NCI-H1105 treated with DMSO at 0.1 percent for 48 hours (cell line): ENCODE measurements at places on chromosomes 6 and 20.

GRCh38 chr20:31968291-31969126, 558 bp downstream of the XKR7 start:
- DNase-seq = peak; percentile 53

DNA sequence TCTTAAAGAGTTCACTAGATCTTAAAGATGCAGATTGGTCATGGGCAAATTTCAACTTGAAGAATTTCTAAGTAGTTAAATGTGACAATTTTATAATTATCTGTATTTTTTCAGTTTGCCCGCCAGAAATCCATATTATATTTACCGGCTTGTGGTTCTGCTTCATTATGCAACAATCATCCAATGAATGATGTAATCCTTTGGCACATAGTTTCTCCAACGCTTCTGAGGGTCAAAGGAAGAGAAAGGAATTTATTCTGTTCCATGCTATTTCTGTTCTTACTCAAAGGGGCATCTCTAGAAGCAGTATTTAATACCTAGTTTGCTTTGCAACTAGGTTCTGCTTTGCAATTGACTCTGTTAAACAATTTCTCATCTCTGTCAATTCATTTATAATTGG, 359.3 kb upstream of the PLCB4 start:
- no peak for DNase-seq

GRCh38 chr20:19098117-19098516, 114.3 kb upstream of the SLC24A3 start:
- DNase-seq = no peak

DNA sequence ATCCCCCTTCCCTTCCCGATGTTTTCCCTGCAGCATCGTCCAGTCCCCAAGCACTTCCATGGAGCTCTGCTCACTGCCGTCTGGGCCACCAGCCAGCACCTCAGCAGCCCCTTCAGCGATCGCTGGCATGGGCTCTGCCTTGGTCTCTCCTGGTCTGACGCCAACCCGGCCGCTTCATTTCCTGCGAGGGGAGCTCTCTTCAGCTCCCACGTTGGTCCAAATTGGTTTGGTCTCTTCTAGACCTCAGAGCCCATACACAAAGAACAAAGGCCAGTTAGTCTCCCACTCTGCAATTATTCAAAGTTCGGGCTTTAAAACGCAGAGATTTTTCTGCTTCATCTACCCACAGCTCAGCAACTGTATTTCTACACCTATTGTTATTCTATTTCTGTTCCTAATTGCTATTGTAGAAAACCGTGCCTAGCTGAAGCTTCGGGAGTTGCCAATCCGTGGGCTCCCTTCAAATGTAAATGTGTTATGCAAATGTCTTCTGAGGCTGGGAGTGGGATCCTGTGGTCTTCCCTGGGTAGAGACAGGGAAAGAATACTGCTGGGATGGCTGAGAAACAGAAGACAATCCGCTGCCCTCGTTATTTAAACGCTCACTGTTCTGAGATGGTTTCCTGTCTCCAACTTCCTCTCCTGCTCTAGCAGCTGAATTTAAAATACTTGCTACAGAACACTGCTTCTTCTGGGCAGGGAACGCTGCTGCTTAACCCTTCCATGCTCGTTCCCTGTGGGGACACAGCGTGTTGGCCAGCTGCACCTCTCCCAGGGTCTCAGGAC, 154.2 kb upstream of the QKI start:
- peak; percentile 75 for DNase-seq

DNA sequence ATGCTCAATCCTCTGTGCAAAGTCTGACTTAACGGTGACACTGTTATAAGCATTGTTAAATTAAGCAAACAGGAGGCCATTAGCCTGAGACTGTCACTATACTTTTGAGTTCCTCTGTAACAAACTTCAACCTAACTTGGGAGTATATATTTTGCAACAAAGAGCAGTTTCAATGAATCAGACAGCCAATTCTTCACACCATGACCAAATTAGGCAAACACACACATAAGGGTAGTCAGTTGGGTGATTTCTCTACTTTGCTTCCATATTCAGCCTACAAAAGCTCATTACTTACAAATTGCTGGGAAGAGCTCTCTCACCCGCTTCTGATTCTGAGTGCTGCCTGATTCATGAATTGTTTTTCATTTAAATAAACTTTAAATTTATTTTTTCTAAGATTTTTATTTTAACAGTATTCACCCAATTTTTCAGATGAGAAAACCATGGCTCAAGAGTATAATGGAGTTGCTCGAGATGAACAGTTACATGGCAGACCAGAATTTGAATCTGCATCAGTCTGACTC, 60.5 kb downstream of the HACE1 start:
- DNase-seq = no peak

GRCh38 chr6:97240222-97240621, 42.8 kb downstream of the MMS22L start:
- DNase-seq = no peak

DNA sequence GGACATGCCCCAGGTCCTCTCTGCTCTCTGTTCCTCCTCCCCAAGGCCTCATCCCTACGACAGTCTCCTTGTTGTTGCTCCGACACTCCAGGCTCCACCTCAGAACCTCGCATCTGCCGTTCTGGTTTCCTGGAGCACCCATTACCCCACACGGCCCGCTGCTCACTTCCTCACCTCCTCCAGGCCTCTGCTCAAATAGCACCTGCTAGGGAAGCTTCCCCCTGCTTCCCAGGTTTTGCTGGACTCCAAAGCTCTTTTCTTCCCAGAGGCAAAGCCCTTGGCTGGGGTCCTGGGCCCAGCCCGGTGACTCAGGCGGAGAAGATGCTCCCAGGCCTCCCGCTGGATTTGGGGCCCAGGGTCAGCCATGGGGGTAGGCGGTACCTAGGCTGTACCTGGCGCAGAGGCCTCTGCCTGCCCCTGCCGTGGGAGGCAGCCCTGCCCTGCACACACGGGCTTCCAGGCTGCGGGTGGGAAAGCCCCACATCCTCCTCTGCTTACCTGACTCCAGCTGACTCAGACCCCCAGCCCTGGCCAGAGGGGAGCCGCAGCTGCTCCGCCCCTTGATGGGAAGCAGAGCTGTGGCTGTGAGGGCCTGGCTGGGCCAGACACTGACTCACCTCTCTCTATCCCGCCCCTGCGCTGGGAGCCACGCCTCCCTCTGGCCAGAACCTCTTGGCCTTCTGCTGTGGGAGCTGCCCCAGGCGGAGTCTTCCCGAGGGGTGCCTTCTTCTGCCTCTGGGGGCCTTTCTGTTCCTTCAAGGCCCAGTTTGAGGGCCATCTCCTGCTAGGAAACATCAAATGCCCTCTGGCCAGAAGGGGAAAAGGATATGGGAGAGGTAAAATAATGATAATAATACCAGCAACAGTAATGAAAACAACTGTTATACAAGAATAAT, 130.5 kb downstream of the CEBPB start:
- DNase-seq = no peak

- no peak for DNase-seq
Observed at GRCh38 chr6:57074383-57074782, 15.6 kb upstream of the ZNF451 start.

GRCh38 chr6:10730254-10730653, 7.4 kb downstream of the TMEM14C start:
- no peak for DNase-seq

GRCh38 chr6:94269256-94269655, 849.9 kb upstream of the EPHA7 start:
- no peak for DNase-seq

DNA sequence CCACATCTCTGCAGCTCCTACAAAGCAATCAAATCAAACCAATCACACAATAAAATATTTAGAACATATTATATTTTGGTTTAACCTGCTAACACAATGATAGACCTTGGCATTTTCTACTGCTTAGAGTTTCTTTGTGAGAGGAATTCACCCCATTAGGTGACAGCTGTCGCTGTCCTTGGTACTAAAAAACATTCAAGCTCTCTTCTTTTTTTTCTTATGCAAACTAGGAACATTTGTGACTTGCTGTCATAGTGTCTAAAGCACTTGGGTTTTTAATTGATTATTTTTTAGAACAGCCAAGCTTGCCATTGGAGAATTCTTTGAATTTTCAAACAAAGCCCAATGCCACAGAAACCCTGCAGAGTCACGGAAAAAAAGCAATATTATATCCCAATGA, 46.4 kb downstream of the CNR1 start:
- DNase-seq = no peak

GRCh38 chr20:58568126-58568482, 52.9 kb upstream of the APCDD1L start:
- no peak for DNase-seq

GRCh38 chr6:157304899-157305663, 18.2 kb downstream of the TMEM242 start:
- DNase-seq = no peak

- DNase-seq = no peak
Observed at GRCh38 chr6:106440546-106440945, 80.0 kb downstream of the CRYBG1 start.

DNA sequence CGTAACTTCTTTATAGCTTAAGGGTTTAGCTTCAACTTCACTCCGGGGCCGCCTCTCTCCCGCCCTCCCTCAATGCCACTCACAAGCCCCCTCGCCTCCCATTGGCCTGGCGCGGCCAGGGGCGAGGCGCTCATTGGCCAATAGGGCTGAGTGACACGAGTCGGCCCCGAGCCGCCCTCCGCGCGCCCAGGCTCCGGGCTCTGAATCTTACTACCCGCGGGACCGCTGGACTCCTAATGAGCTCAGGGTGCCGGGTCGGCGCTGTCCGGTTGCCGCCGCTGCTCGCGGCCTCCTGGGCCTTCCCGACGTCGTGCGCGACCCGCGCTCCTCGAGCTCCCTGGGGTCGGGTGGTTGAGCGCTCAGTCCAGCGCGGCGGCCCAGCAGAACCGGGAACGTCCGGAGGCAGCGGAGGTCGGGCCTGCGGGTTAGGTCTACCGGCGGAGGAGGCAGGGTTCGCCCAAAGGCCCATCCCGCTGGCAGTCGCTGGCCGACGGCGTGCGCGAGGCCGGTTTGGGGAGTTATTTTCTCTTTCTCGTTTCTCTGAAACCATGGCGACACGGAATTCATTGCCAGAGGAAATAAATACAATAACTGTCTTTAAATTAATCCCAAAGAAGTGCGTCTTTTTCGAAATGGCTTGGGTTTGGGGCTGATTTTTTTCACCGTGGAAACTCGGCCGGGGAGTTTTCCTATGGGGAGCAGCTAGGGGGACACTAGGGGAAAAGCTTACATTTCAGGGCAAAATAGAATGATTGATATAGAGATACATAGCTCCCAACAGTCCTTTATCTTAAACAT, at the start of gene SIM1:
Gene SIM1 (minus strand): TSS at position 19 of the 798 bp plus-strand sequence. CDS start 1,453 bp downstream, outside the sequence.
- DNase-seq = no peak

DNA sequence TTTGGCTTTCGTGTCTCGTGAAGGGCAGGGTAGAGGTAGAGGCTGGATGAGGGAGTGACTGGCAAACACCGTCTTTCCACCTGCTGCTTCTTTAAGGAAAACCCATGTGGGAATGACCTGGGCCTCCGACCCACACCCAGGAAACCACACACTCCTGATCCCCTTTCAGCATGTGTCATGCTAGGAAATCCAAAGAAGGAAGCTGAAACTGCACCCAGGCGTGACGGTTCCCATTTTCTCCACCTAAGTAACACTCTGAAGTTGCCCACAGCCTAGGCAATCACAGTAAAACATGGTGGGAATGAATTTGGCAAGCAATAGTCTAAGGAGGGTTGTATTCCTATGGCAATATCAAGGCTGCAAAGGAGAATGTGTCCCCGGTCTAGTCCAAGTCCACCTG, 538.4 kb upstream of the NOX3 start:
- no peak for DNase-seq

DNA sequence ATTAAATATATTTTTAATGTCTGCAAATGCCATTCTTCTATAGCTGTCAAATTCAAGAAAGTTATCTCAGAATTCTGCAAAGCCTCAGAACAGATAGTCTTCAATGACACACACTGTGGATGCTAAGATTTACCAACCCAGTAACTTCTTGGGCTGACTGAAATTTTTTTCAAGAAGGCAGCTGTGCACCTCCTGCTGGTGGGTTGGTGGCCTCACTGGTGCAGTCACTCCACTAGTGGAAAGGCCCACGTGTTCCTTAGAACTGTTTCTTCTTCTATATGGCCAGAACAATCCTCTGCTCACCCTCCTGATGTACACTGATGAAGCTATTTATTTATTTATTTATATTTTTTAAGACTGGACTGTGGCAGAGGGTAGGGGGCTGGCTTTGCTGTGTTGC, 28.1 kb upstream of the MTCL3 start:
- no peak for DNase-seq

DNA sequence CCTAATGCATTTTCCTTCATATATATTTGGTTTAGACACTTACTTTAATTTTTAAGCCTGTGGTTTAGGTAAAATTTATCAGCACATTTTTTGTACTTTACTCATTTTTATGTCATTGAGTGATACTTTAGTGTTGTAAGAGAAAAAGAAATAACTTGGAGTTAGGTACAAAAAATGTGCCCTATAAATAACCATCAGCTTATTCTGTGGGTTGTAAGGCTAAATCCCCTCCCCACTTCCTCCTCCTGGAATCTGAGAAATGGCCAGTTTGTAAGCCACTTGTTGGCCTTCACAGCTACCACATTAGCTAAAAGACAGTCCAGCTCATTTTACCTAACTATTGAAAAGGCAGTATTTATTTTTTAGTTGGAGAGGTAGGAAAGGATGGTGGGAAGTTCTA, 576.3 kb downstream of the PKHD1 start:
- no peak for DNase-seq

DNA sequence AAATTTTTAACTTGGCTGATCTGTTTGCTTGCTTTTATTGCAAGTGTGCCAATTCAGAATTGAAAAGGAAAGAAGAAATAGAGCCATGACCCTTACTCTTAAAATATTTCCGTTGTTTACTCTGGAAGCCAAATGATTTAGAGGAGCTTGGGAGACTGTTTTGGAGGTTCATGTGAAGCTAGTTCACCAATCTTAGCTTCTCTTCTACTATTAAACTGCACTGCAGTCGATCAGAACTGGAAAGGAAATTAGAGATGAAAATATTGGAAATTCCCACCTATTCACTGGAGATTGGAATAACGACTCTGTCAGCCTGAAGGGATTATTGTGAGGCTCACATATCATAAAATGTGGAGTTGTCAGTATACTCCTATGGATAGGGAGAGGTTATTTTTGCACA, 81.8 kb downstream of the MLIP start:
- DNase-seq = no peak

- DNase-seq = no peak
Observed at GRCh38 chr20:38091441-38092216, 58.1 kb downstream of the RPRD1B start.

- DNase-seq = no peak
Observed at GRCh38 chr6:6886171-6886885, 221.4 kb upstream of the RREB1 start.
